ENCODE measurements at places on chromosomes 16 and 17.

GRCh38 chr17:57881143-57881542, 31.3 kb upstream of the MRPS23 start:
- DNase-seq = peak; percentile 88

DNA sequence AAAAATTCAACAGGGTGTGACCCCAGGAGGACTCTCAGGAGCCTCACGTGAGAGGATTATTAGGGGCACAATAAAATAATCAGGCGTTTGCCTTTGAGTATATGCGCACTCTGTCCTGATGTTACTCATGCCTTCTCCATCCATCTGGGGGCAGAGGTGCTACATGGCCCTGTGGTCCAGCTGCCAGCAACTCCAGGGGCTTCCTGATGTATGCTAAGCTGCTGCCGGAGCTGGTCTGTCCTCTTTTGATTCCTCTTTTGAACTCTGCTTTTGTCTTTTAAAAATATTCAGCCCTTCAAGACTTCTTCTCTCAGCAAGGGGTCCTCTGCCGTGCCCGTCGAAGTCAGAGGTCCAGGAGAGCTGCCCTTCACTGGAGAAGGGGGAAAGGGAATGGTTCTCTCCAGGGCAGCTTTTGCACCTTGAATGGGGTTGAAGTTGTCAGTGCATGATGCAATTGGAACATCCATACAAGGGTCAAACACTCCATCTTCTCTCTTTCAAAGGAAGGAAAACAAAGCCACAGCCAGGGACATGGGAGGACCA, 431.4 kb downstream of the SHISA9 start:
- DNase-seq = no peak

- DNase-seq = no peak
Measured at GRCh38 chr17:78442648-78443218, 64.3 kb downstream of the PGS1 start.

DNA sequence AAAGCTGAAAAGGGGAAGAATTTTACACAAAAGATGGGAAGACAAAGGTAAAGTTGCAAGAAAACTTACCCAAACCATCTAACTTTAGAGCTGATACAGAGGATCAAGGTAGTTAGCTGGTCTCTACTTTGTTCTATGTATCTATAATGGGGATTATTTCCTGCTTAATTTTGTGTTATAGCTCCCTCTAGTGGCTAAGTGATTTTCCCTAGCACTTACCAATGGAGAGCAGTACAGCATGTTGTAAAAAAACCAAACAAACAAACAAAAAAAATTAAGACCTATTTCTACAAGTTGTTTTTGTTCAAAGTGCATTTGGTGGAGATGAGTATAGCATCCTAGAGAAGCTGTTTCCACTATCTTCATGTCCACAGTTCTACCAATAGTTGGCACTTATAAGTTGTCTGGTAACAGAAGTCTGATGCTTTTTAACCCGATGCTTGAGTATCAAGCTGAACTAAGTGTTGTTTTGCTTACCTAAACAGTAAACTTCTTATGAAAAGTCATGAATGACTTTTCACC, 7.5 kb downstream of the SRSF1 start:
- DNase-seq = no peak

DNA sequence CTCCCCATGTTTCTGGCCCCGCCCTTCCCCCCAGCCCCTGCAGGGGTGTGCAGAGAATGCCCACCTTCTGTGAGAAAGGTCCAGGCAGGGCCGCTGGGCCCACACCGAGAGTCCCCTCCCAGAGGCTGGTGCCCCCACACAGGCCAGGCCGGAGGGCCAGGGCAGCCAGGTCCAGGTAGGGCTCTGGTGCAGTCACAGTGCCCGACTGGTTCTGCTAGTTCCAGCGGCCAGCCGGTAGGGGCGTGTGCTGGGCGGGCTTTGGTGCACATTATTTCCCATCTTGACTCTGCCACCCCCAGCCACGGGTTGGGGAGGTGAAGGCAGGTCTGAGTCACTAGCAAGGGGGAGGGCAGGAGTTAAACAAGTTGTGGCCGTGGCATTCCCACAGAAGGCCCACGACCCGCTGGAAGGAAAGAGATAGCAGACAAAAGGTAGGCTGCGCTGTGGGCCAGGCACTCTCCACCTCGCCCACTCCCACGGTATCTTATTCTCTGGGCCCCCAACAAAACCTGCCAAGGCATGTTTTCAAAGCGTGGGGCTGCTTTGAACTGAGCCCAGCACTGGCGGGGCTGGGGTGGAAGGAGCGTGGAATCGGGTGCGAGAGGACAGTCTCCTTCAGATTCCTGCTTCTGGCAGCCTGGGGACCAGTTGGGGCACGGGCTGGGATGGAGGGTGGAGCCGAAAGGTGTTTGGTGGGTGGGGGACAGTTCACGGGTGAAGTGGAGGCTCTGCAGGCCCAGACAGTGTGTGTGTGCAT, 1.9 kb downstream of the EPN3 start:
- no peak for DNase-seq

All from fibroblast of skin of left quadriceps (primary cell).